ENCODE measurements at places on chromosomes 7 and 10.

GRCh38 chr7:69602522-69602921 lies 4.2 kb downstream of the AUTS2 start:
- no peak for DNase-seq

DNA sequence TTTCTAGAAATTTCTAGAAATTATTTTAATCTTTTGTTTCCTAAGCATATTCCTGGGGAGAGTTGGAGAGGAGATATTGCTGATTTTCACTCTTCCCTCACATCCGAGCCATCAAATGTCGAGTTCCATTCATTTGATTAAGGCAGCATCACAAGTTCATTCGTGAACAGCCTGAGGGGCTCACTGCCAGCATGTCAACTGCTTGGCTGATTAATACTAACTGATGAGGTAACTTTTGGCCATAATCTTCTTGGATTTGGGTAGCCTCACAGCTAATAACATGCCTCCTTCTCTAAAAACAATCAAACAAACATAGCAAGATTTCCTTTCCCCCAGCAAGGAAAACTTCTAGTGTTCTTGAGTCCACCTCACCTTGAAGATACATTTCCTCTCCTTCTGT lies 87.1 kb upstream of the AFAP1L2 start:
- no peak for DNase-seq

- DNase-seq, result no peak
Measured at GRCh38 chr7:72405418-72405817, 6.7 kb downstream of the CALN1 start.

- DNase-seq, result no peak
Measured at GRCh38 chr7:144391823-144392255, 11.7 kb downstream of the NOBOX start.

- DNase-seq, result no peak
Measured at GRCh38 chr7:71229148-71229547, 97.2 kb downstream of the GALNT17 start.

DNA sequence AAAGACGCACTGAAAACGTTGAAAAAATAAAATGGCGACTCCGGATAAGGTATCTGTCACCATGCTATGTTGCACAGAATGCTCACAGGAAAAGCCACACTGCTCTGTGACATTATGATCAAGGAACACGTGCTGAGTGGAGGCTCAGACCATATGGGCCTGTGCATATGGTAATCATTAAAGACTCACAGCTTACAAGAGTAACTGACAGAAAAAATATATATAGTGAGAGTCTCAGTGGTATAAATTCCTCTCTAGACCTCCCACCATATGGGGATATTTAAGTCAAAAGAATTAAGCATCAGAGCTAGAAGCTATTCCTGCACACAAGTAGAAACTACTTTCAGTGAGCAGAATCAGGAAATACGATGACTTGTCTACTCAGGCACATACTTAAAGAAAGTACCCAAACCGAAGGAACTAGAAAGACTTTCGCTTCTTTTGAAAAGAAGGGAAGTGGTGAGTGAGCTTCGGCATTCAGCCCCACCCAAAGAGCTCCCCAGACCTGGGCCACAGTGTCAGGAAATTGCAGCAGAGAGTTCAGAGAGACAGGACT lies 65.1 kb upstream of the MPP7 start:
- peak; percentile 12 for DNase-seq

GRCh38 chr10:49619613-49620012 lies 5.8 kb downstream of the CHAT start:
- no peak for DNase-seq

- no peak for DNase-seq
Measured at GRCh38 chr7:29291723-29292618, 97.4 kb downstream of the CHN2 start.

- no peak for DNase-seq
Measured at GRCh38 chr10:119221201-119221600, 13.8 kb downstream of the GRK5 start.

DNA sequence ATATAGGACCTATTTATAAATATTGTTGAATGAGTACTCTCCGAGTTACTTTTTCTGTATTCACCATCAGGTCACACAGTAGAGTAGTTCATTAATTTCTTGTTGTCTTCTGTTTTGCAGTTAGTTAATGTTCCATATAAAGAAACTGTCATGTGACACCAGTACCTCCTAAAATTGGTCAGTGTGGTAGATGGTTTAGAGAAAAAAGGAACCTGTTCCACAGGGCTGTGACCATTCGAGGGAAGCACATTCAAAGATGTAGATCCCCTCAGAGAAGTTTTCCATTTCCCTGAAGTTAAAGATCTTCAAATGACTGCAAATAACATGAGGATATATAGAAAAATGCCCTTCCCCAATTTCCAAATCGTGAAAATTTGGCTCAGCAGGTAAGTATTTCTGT lies 45.7 kb downstream of the PRPF18 start:
- DNase-seq, result no peak

- no peak for DNase-seq
Measured at GRCh38 chr7:8823486-8823885, 390.1 kb downstream of the NXPH1 start.

DNA sequence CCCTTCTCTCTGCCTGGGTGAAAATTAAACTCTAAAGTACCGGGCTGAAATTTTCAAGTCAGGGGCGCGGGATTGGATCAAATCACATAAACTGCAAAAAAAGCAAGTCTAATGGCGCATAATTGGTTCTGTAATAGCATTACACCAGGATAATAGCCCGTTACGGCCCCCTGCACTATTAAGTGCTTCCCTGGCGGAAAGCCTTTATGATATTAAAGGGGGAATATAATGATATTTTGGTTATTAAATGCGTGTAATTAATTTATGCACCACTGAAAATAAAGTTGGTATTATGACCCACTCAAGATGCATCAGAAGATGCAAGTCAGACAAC lies 744 bp upstream of the DRGX start:
- DNase-seq, result no peak

DNA sequence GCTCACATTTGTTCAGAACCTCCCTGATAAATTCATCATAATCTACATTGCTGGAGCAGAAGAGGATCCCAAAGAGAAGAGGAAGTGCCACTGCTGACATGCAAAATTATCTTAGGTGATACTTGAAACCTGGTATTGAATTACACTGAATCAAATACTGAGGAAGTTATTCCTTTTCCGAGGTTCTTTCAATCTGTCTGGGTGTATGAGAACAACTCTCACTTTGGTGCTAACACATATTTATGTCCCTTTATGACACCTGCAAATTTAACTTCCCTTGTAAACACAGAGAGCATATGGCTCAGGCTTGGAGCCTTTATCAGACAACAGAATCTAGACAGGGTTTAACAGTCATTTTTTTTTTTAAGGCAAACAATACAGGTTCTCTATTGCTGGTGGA lies 131.4 kb downstream of the SRPK2 start:
- DNase-seq, result no peak

GRCh38 chr10:33365871-33366411 lies 31.5 kb upstream of the NRP1 start:
- DNase-seq, result no peak

DNA sequence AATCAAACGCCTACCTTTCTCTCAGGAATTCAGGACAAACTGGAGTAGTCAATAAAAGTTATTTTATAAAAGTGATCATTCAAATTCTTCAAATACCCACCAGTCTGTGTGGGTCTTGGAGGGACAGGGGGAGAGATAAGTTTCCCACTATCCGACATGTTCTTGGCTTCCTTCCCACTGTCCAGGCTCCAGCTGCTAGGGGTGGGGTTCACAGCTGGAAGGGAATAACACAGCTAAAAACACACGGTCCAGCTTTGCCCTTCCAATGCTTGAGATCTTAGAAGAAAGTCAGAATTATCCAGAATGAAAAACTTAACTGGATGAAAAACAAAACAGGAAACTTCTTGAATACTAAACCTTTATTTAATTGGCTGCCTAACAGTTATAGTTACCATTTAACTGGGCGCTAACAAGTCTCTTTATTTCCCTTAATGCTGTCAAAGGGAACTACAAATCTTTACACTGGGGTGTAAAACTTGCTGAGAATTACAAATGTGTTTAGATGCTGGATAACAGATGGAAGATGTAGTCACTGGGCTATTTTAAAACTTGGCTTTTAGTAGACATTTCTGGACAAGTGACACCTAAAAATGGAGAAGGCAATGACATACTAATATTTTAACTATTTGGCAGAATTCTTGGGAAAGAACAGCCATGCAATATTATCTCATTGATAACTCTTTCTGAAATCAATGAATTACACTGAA lies 172.8 kb upstream of the IMMP2L start:
- no peak for DNase-seq

GRCh38 chr10:77711683-77712049 lies 74.1 kb upstream of the KCNMA1 start:
- DNase-seq, result no peak

DNA sequence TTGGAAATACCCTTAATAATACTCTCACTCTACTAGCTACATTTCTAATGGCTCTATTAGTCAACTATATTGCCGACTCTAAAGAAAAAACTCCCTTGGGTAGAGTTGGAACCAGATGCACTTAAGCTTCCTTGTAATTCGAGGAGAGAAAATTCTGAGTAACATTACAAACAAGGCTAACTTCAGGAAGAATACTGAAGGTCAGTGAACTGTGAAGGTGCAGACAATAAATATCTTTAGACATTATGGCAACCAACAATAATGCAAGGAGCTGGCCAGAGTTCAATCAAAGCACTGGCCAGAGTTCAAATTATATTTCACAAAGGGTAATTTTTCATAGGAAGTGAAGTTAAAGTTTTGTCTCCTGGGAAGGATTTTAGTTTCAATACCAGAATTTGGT lies 40.7 kb upstream of the MRLN start:
- DNase-seq, result no peak

DNA sequence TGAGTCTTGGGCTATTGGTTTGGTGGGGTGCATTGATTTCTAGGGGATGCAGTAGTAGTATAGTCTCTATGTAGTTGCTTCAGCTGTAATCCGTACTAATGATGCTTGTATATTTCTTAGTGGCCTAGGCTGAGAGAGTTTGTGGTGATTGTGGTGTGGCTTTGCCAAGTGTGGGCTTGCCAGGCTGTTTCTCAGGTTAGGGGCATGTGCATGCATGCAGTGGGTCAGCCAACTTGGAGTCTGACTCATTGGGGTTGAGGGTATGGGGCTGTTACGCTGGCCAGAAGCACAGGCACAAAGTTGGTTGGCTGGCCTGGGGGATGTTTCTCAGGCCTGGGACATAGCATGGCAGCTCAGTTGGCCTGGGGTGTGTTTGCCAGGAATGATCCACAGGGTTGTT lies 25.7 kb upstream of the PLA2G12B start:
- no peak for DNase-seq

GRCh38 chr7:29139191-29139590 lies 7.1 kb downstream of the CPVL start:
- DNase-seq, result no peak

GRCh38 chr7:17651863-17652385 lies 288.4 kb downstream of the SNX13 start:
- DNase-seq, result no peak

GRCh38 chr10:1630304-1630703 lies 107.0 kb downstream of the ADARB2 start:
- no peak for DNase-seq

- DNase-seq, result no peak
Measured at GRCh38 chr7:127667759-127668530, 16.0 kb downstream of the SND1 start.

GRCh38 chr10:58178811-58179210 lies 88.9 kb downstream of the IPMK start:
- no peak for DNase-seq

- no peak for DNase-seq
Measured at GRCh38 chr10:32939296-32940111, 18.5 kb downstream of the ITGB1 start.

GRCh38 chr7:128055637-128056036 lies 24.4 kb upstream of the LRRC4 start:
- DNase-seq, result no peak

DNA sequence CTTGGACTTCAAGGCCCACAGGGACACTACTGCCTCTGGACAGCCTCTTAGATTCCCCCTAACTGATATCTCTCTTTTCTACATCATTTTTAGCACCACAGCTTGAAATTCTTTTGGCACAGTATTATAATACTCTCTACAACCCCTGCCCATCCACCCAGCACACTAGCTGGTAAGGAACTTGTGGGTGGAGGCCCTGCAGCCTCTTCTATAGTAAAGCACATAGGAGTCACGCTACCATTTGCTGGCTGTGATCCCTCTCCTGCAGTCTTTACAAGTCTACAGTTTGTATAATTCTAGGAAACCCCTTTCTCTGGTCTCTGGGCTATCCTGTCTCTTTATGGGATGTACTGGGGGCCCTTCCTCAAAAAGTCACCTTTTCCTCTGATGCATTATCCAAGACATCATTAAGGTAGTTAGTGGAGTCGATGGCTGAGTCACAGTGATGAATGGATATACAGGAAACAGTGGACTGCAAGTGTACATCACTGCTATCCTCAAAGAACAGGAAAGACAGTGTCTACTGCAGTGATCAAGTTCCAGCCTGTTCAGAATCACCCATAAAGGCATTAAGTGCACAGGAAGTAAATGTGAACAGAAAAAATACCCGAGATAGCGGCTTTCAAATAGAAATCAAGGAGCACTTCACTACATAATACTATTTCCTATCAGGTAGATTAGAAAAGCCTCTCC lies 54.4 kb downstream of the STK17A start:
- no peak for DNase-seq

- no peak for DNase-seq
Measured at GRCh38 chr10:122112625-122113160, 123.7 kb downstream of the TACC2 start.

DNA sequence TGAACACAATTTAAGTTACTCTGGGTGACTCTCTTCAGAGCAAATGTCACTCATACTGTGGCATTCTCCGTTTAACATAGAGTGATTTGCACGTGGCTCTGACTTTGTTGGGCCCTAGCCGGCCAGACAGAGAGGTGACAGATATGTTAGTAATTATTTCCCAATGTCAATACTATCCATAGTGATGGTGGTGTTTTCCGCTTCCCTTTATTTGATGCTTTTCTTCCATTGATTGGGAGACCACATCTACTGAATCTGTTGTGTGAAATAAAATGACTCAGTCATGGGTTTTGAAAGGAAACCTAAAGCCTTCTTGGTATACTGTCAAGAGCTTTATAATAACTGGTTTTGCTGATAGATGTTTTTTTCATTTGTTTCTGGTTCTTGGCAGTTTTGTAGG lies 7.4 kb downstream of the AVL9 start:
- no peak for DNase-seq

- no peak for DNase-seq
Measured at GRCh38 chr7:128004623-128005022, 26.6 kb downstream of the LRRC4 start.

DNA sequence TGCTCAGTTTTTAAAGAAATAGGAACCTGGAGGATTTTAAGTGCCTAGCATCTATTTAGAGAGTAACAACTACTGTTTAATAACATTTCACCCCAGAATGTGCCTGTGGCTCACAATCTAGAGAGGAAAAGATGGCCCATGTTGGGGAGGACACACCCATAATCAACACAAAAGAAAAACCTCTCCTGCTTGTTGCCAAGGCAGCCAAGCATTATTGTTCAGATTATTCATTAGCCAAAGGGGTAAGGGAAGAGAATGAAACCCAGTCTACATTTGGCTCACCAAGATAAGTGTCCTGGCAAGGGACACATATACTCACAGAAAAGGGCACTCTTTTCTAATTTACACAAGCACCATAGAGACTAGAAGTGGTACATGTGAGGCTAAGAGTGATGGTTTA lies 17.7 kb upstream of the IFIT1B start:
- DNase-seq, result no peak

GRCh38 chr10:76149602-76150138 lies 718.2 kb downstream of the LRMDA start:
- no peak for DNase-seq

All from stimulated activated CD8-positive, alpha-beta memory T cell treated with anti-CD3 and anti-CD28 coated beads, Interleukin-15, amount 100 ng/mL, for 1 hour (primary cell).